RWPE1 (cell line): ENCODE measurements at places on chromosomes 2 and 18.
A peak's percentile ranks its signal among the peaks of the same experiment; 100 is the strongest.

DNA sequence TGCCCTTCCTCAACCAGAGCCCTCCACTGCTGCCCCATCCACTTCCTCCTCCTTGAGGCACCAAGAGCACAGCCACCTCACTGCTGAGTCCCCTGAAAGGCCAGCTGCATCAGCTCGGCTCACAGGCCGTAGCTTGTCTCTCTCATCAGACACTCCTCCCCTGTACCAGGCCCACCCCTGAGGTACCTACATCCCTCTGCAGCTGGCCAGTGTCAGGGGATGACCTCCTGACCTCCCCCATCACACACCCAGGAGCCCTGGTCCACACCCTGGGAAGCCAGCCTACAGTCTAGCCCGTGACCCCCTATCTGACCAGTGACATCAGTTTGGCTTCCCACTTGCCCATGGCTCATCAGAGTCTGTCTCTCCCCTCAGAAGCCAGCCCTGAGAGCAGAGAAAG lies 205.6 kb downstream of the TNS1 start:
- no peak for DNase-seq

- DNase-seq: no peak
Measured at GRCh38 chr18:72208920-72209676, 335.0 kb downstream of the CBLN2 start.

GRCh38 chr2:133506996-133507395 lies 61.3 kb downstream of the NCKAP5 start:
- DNase-seq: no peak

DNA sequence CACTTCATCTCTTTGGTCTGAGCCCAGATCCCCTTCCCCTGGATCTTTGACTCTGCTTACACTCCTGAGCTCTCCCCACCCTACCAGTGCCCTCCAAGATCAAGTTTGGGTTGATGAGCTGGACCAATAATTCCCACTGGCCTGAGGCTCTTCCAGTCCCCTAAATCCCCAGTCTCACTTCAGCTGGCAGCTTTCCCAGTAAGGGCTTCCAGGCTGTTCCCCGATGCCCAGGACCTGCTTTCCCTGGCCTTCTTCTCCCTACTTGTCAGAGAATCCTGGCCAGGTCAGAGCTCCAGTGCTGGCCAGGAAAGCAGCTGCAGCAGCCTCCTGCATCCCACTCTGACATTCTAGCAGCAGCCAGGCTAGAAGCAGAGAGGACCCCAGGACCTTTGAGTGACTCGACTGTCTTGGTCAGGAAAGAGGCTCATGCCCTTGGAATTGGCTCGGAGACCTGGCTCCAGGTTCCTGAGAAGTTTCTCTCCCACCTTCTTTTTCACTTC lies 3.5 kb downstream of the WNT6 start:
- DNase-seq: no peak

- no peak for DNase-seq
Measured at GRCh38 chr2:61485281-61485680, 14.4 kb upstream of the USP34 start.

DNA sequence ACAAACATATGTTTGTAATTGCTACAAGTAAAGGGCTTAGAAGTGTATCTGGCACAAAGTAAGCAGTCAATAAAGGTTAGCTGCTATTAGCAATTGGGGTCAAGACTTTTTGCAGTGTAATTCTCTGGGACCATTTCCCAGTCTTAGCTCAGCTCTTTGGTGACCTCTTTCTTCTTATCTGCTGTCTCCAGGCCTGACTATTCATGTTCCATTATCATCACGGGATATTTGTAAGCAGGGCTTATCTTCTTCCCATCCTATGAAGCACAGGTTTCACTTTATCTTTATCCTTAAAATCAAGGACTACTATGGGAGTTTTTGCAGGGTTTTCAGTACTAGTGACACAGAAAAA lies 131.7 kb downstream of the DOCK10 start:
- DNase-seq: no peak

GRCh38 chr18:58822944-58823343 lies 41.7 kb upstream of the ZNF532 start:
- no peak for DNase-seq

GRCh38 chr2:55901322-55901721 lies 22.3 kb downstream of the EFEMP1 start:
- peak; percentile 77 for DNase-seq

DNA sequence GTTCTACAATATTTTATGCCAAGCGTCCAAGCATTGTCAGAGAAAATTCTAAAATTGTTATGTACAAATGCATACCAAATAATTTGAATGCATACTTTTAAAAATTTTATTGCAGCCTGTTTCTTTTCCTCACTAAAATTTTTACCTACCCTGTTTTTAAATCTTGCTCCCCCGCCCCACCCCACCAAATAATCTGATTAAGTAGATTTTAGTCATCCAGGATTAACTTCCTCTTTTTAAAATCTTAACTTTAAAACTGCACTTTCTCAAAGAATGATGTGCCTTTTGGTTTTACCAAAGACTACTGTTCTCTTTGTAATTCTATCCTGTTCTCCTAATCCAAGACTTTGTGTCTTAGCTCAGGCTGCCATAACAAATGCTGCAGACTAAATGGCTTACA lies 269.4 kb upstream of the FN1 start:
- no peak for DNase-seq

- no peak for DNase-seq
Measured at GRCh38 chr2:31526946-31527732, 53.6 kb downstream of the SRD5A2 start.

GRCh38 chr2:103809941-103810441 lies 1043.9 kb upstream of the POU3F3 start:
- DNase-seq: peak; percentile 7

DNA sequence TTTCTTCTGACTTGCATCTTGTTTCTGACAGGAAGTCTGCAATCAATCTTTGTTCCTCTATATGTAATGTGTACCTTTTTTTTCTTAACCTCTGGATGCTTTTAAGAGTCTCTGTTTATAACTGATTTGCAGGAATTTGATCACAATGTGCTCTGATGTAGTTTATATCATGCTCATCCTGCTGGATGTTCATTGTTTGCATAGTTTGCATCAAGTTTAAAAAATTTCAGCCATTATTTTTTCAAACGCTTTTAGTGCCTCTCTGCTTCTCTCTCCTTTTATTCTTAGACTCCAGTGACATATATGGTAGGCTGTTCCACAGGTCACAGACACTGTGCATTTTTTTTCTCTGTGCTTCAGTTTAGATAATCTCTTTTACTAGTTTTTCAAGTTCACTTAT lies 23.9 kb downstream of the RBKS start:
- DNase-seq: no peak

GRCh38 chr18:75256376-75256775 lies 45.8 kb downstream of the TSHZ1 start:
- DNase-seq: no peak

DNA sequence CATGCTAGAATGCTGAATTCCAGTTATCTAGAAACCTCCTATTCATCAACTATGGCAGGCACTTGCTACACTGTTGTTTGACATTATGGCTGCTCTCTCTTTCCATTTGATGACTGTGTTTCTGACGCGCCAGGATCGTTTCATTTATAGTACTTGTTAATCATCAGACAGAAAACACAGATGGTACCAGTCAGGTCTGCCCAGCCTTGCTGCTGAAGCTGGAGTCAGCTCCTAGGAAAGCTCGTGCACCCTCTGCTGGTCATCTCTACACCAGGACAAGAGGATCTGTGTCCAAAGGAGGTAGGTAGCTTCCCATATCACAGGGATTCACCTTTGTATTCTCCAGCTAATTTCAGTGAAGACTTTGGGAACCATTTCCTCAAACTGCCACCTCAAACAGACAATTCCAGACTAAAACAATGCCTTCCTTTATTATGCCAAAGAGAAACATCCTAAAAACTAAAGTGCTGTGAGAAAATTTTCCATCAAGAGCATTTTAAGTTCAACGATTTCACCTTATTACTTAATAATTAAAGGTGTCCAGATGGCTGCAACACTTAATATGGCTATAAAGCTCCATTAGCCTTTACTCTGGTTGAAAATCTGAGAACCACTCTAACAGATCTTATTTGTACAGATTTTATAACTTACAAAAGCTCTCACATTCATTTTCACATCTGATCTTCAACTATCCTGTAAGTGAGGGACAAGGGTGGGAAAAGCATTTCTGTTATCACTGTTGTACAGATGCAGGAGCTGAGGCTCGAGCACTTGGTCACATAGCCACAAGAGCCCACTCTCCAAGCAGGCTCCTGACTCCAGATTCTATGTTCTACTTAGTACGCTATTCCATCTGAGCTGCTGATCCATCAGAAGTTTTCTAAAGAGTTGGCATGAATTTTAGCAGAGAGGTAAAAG lies 17.5 kb downstream of the METTL8 start:
- DNase-seq: peak; percentile 79

GRCh38 chr2:240329778-240330177 lies 105.7 kb upstream of the GPC1 start:
- DNase-seq: no peak

DNA sequence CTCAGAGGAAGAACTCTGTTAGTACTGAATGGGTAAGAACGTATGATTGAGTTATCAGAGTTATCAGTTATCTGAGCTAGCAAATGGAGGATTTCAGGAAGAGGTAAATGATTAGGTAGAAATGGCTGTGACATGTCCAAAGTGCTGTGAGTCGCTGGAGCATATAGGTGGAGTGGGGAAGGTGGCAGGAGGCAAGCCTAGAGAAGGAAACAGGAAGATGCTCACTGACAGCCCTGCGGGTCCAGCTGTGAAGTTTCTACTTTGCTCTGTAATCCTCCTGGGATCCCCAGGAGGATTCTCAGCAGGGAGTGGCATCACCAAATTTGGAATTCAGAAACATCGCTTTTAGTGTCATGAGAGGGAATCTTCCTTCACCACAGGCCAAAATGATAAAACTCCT lies 52.0 kb downstream of the GYPC start:
- DNase-seq: no peak

GRCh38 chr2:241485172-241485911 lies 23.0 kb downstream of the STK25 start:
- no peak for DNase-seq

DNA sequence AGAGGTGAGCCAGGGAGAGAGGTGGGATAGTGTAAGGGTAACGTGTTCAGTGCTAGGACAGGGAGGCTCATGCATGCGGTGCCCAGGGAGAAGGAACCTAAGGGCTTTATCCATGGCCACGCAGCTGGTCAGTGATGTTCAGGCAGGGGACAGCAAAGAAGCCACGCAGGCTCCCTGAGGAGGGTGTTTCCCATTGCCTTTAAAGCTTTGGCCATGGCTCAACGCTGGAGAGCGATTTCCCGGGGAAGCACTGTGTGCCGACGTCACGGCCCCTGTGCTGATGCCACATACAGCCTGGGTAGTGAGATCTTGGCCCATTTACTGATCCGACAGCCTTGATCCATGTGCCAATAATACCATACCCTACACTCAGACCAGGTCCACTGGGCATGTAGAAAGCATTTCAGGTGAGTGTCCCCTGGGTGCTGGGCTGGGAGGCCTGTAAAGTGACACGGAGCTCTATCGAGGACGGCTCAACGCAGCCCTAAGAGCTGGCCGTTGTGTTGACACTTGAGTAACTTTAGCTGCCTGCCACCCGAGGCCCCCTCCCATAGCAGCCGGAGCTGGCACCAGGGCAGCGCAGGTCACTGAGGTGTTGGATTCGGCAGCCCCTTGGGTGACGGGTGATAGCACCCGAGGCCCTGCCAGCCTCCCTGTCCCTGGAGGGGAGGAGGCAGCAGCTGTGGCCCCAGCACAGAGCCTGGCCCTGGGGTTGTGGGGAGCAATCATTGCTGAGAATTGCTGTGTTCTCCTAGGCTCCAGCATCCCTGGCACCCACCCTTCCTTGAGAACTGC lies 41.4 kb downstream of the PDIA6 start:
- no peak for DNase-seq

GRCh38 chr2:209579230-209579749 lies 155.4 kb downstream of the MAP2 start:
- DNase-seq: no peak

DNA sequence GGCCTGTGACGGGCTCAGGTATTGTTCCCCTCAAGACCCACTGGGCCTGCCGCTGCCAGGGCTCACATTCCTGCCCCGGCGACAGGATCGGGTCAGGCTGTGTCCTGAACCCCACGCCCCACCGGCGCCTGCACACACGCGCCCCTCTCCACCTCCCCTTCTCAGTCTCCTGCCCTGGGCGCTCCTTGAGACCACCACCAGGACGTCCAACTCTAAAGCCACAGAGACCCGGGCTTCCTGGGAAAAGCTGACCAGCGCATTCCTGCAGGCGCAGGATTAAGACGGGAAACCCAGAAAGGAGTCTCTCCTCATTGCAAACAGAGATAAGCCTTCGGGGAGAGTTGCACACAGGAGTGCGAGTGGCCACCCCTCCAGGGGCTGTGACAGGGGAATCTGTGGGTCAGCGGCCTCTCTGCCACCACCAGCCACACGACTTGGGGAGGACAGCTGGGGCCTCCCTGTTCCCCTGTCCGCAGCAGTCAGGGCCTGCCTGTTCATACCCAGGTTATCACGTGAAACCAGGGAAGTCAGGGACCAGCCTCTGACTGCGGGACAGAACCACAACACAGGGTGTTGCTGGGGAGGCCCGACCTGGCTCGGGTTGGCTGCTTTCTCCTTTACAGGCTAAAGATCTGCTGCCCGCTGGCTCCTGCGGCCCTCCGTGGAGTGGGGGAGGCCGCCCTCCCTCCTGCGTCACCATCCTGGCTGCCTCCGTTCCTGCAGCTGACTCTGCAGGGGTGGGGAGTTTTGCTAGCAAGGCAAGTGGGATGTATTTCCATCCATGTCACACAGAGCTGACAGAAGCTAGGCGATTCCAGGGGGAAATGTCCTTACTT lies 88.8 kb downstream of the ZCCHC2 start:
- no peak for DNase-seq

DNA sequence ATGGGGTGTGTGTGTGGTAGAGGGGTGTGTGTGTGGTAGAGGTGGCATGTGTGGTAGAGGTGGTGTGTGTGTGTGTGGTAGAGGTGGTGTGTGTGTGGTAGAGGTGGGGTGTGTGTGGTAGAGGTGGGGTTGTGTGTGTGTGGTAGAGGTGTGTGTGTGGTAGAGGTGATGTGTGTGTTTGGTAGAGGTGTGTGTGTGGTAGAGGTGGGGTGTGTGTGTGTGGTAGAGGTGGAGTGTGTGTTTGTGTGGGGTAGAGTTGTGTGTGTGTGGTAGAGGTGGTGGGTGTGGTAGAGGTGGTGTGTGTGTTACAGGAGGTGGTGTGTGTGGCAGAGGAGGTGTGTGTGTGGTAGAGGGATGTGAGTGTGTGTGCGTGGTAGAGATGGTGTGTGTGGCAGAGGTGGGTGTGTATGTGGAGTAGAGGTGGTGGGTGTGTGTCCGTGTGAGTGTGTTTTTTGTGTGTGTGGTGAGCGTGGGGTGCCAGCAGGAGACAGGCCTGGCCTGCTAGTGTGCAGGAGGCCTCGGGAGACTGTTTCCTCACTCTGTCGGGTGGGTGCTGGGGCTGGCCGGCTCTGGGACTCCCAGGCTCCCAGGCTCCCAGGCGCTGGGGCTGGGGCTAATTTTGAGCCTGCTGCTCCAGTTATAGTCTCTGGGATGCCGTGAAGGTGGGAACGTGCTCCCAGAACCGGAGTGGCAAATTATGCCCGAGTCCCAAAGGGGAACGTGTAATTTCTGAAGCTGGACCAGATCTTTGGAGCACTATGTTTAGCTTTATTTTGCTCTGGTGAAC lies 165.2 kb downstream of the DYSF start:
- DNase-seq: no peak
